ENCODE measurements at places on chromosomes 5 and 9.

- no peak for DNase-seq
Observed at GRCh38 chr9:87672586-87672985, 53.3 kb upstream of the CTSL start.

- DNase-seq = no peak
Observed at GRCh38 chr9:121826711-121827110, 175.3 kb downstream of the DAB2IP start.

DNA sequence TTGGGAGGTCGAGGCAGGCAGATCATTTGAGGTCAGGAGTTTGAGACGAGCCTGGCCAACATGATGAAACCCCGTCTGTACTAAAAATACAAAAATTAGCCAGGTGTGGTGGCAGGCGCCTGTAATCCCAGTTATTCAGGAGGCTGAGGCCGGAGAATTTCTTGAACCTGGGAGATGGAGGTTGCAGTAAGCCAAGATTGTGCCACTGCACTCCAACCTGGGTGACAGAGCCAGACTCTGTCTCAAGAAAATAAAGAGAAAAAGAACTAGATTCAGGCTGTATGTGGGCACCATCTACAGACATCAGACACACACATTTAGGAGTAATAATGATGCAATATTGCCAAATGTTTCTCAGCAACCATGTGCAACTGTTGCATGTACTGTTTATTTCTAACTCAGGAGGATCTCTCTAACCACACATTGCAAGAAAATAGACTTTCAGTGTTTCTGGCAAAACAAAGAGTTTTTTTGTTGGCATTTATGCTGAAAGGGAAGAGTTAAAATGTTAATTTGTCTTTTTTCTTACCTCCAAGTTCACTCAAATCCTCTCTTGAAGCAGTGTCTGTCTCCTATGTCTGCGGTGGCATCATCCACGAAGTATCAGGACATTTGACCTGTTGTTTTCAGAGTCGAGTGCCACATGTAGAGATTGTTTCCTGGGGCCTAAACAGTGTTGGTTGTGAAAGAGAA, 5.1 kb upstream of the ORM1 start:
- DNase-seq = no peak

- peak; percentile 45 for DNase-seq
Observed at GRCh38 chr9:135077497-135078200, 9.8 kb upstream of the OLFM1 start.

Measured in cardiac muscle cell (in vitro differentiated cells and primary cell).